CD4-positive, alpha-beta T cell treated with Interleukin-2 at 100 ng/mL for 4 hours (primary cell): ENCODE measurements at places on chromosomes 16 and 17.

DNA sequence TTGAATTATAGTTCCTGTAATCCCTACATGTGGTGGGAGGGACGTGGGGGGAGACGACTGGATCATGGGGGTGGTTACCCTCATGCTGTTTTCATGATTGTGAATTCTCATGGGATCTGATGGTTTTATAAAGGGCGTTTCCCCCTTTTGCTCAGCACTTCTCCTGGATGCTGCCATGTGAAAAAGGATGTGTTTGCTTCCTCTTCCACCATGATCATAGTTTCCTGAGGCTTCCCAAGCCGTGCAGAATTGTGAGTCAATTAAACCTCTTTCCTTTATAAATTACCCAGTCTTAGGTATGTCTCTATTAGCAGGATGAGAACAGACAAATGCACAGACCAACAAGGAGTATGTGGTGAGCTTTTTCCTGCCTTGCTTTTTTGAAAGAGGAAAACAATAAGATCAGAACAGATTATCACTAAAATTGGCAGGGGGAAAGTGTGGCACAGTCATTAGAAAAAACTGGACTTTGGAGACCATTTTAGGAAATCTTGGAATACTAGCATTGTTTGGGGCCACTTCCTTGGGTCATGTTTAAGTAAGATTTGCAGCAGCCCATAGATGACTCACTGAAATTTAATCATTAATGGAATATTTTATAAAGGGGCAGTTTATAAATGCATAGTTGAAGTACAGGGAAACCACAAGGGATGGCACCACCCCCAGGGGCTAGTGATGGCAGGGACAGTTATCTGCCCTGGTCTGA, 352.8 kb downstream of the CDH13 start:
- no peak for DNase-seq

- DNase-seq, result no peak
Observed at GRCh38 chr16:74216319-74216718, 80.3 kb upstream of the PSMD7 start.

DNA sequence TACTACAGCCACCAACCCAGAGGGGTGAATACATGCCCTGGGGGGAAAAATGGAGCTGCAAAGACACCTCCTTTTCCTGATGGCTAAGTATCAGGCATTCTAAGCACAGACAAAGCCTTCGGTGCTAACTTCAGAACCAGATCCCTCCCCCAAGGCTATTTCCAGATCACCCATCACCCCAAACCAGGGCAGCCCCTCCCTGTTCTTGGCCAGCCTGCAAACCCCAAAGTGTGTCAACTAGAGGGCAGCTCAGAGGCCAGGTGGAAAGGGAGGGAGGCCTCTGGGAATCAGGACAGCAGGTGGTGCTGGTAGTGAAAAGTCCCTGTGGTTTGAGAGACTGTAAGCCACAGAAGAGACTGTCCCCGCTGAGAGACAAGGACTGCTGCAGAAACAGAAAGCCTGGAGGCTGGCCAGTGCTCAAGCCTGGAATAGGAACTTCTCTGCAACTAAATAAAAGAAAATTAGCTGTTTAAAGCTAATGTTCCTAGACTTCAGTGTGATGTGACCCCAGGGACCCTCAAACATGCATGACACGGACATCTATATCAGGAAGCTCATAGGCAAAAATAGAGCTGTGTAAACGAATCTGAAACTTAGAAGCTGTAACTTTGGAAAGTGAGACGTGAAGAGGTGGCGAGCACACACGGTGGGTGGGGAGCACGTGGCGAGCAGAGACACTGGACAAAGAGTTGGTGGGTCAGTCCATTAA, 9.1 kb downstream of the TUBG1 start:
- DNase-seq, result no peak

GRCh38 chr16:48963901-48964615, 317.6 kb downstream of the CBLN1 start:
- no peak for DNase-seq

GRCh38 chr16:19168371-19169081, 486 bp downstream of the SYT17 start:
- DNase-seq, result no peak

DNA sequence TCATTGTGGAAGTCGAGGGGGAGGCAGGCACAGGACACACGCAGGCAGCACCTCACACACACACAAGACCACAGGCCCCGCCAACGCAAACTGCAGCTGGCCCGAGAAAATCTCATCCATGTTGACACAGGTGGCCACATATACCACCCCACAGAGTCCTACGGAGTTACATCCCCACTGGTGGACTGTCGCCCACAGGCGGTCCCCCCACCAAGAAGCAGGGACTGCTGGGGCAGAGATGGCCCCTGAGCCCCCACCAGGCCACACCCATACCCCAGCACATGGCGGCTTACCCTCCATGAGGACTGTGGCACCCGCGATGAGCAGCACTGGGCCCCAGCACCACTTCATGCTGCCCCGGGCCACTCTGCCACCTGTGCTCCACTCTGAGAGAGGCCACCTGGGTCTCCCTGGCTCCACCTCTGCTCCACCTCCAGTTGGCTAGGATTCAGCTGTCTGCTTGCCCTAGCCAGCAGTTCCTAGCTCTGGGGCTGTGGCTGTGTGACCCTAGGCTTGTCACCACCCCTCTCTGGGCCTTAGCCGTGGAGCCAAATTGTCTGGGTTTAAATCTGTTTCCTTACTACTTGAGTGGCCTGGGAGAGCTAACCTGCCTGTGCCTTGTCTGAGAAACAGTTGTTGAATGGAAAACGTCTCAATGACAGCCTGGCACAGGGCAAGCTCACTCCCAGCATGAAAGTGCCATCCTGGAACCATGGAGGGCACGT, at the start of gene PRSS53:
PRSS53 (minus strand) TSS at position 485 of the 725 bp plus-strand sequence; CDS start at position 351, 134 bp downstream.
- DNase-seq, result no peak

DNA sequence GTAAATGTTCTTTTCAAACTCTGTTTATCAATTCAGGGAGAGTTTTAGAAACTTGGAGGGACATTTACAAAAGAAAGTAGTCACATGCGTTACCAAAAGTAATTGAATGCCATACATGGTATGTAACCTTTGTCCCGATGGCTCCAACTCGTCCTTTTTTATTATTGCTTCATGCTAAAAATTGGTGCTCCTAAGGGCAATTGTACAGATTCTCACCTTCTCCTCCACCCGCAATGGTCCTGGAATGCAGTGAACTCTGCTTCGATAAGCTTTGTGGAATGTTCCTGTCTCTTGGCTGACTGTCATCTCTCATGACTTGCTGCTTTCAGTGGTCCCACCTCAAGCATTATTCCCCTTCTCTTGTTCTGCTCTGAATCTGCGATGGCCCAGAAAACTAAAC, 20.9 kb downstream of the GNAO1 start:
- no peak for DNase-seq

- peak; percentile 56 for DNase-seq
Observed at GRCh38 chr16:85393674-85394451, 219.3 kb upstream of the GSE1 start.

DNA sequence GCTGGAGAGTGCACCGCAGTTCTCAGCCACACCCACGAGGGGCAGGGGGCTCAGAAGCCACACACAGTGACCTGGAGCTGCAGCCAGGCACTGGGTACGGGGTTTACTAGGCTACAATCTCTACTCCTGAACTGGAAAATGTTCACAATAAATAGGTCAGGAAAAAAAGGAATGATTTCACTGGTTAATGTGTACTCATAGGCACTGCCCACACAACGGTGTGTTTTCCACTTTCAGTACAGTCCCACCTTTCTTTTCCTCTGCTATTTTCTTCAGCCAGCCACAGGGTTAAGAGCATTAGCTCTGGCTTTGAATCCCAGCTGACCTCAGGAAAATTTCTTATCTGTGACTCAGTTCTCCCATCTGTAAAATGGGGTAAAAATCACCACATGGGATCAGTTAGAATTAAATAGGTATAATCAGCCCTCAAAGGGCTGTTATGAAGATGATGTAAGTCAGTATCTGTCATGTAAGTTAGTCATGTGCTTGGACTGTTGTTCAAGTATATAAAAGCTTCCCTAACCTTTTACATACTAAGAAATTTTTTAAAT, 35.7 kb downstream of the ZCCHC14 start:
- no peak for DNase-seq

- DNase-seq, result no peak
Observed at GRCh38 chr16:47886631-47887415, 269.0 kb downstream of the ABCC12 start.
